Peyer's patch (tissue), 4 donors: ENCODE measurements at places on chromosomes 1 and 21. TPM values are rescaled to one million over a fixed set of nuclear protein-coding genes. Genes with fewer than 3 reads are reported as not detected.
A peak's percentile ranks its signal among the peaks of the same experiment; 100 is the strongest.

The OR2L13 gene
- total RNA-seq, result not detected

The MAP3K6 gene
- total RNA-seq, result 6.3 TPM

The CORT gene
- 1.6 TPM for total RNA-seq

The SPATA21 gene
- not detected for total RNA-seq

The RAB7B gene
- total RNA-seq, result 0.40 TPM

The S100A3 gene
- not detected for total RNA-seq

The PLCH2 gene
- total RNA-seq, result 11.4 TPM

The CD58 gene
- 63.0 TPM for total RNA-seq

The DMRTB1 gene
- total RNA-seq, result not detected

The ZNF695 gene
- 0.53 TPM for total RNA-seq

The SHISAL2A gene
- not detected for total RNA-seq

- no peaks in the 10 kb centered on the region for H3K27me3 ChIP-seq
- no peaks in the 10 kb centered on the region for H3K36me3 ChIP-seq
- no peak overlapping the region for H3K4me3 ChIP-seq
Observed at GRCh38 chr1:182163821-182164223, 102.3 kb upstream of the ZNF648 start.

DNA sequence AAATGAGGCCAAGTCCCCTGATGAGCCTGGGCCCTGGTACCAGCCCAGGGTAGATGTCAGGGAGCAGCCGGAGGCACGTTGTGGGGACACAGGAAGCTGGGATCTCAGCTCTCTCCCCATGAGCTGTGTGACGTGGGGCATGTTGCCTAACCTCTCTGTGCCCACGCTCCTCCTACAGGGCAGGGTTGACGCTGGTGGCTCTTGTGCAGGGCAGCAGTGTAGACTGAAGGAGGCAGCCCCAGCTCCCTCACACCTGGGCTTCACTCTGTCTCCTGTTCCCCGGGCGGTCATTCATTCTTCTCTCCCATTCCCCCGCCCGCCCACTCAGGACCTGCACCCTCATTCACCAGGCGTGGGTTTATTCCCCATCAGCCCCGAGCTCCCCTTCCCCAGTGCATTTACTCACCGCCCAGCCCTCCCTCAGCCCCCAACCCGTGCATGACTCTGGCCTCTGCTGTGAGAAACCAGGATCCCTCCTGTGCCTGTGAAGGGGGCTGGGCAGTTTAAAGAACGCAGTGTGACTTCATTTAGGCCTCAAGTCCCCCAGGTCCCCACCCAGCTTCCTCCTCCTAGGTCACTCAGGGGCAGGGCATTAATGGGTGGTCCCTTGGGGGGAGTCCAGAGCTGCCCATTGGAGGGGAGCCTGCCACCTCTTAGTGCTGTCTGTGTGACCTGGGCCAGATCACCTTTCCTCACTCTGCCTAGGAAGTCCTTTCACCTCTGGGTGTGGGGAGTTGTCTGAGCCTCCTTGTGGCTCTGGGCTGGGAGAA lies 285.7 kb downstream of the PTPRU start:
- H3K27ac ChIP-seq, result no peak overlapping the region
- no peaks in the 10 kb centered on the region for H3K4me1 ChIP-seq
- peak; percentile 24 for DNase-seq

- no peak for DNase-seq
- peaks cover 32% of the 10 kb centered on the region for H3K4me1 ChIP-seq
- H3K27ac ChIP-seq, result peak overlapping the region; percentile 20
- no peaks in the 10 kb centered on the region for H3K27me3 ChIP-seq
Observed at GRCh38 chr1:156146769-156147405, 6.5 kb upstream of the SEMA4A start.

DNA sequence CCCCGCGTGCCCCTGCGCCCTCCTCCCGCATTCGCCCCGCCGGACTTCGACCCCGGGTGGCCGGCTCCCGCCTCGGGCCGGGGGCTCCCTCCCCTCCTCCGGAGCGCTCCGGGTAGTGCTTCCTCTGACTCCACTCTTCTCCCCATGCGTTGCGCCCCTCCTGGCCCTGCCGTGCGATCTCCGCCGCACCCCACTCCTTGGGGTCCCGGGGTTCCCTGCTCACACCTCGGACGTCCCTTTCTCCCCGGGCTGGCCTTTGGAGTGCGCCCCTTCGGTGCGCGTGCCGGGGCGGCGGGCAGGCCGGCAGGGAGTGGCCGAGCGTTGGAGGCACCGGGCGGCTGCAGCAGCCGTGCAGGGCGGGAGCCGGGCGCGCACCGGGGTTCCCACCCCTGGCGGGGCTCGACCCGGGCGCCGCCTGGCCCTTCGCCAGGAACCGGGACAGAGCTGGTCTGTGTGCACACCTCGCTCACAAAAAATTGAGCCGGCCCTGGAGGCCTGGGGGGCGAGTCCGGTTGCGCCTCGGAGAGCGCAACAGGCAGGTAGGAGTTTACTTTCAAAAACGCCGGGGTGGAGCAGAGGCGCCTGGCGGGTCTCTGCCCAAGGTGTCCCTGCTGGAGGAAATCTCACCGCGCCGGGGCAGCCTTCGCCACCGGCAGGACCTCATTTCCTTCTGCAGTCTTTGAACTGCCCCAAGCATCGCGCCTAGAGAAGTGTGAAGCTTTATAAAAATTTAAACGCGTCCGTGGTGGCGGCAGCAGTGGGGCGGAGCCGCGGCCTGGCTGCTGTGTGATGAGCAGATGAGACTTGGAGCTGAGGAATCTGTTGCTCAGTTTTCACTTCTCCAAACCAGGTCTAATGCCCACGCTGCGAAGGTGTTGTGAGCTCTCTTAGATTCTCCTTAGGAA lies 650 bp downstream of the VANGL1 start:
- no peaks in the 10 kb centered on the region for H3K4me1 ChIP-seq
- H3K36me3 ChIP-seq, result no peaks in the 10 kb centered on the region
- DNase-seq, result peak; percentile 80
- no peaks in the 10 kb centered on the region for H3K27me3 ChIP-seq
- H3K27ac ChIP-seq, result peak overlapping the region; percentile 87

- no peak for DNase-seq
- no peak overlapping the region for H3K4me3 ChIP-seq
- H3K36me3 ChIP-seq, result no peaks in the 10 kb centered on the region
Observed at GRCh38 chr1:47859092-47859743, 138.0 kb downstream of the TRABD2B start.

GRCh38 chr1:224594360-224594759 lies 21.8 kb upstream of the CNIH3 start:
- DNase-seq, result no peak
- H3K27ac ChIP-seq, result no peak overlapping the region
- H3K4me3 ChIP-seq, result no peak overlapping the region
- H3K4me1 ChIP-seq, result no peaks in the 10 kb centered on the region
- no peaks in the 10 kb centered on the region for H3K27me3 ChIP-seq
- H3K36me3 ChIP-seq, result no peaks in the 10 kb centered on the region

GRCh38 chr1:229792012-229792975 lies 166.2 kb downstream of the URB2 start:
- H3K4me1 ChIP-seq, result no peaks in the 10 kb centered on the region
- H3K36me3 ChIP-seq, result no peaks in the 10 kb centered on the region
- DNase-seq, result no peak
- H3K4me3 ChIP-seq, result no peak overlapping the region
- no peaks in the 10 kb centered on the region for H3K27me3 ChIP-seq

DNA sequence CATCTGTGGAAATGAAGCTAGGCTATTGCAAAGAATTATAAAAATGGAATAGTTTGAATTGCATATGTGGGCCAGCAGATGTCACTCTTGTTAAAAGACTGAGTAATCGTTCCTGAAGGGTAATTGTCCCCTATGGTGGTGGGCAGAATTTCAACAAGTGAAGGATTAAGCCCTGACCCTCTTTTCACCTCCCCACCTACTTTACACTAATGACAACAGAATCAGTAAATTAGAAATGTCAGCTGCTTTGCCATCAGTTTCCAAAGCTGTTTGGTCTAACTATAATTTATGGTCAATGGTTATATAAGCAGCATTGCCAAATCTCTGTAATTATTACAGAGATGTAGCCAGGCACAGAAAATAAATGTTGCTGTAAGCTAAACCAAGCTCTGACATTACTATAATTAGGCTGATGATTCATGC lies 898.6 kb downstream of the AMY1C start:
- no peaks in the 10 kb centered on the region for H3K4me1 ChIP-seq
- H3K4me3 ChIP-seq, result no peak overlapping the region
- H3K27ac ChIP-seq, result no peak overlapping the region

DNA sequence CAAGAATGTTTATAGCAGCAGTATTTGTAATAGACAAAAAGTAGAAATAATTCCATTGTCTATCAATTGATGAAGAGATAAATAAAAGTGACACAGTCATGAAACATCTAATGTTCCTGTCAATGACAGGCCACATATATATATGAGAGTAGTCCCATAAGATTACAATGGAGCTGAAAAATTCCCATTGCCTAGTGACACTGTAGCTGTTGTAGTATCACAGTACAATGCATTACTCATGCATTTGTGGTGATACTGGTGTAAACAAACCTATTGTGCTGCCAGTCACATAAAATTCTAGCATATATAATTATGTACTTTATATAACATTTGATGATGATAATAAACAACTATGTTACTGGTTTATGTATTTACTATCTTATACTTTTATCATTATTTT lies 141.9 kb upstream of the LYPLAL1 start:
- H3K36me3 ChIP-seq, result no peaks in the 10 kb centered on the region
- H3K27ac ChIP-seq, result no peak overlapping the region
- no peaks in the 10 kb centered on the region for H3K27me3 ChIP-seq
- H3K4me1 ChIP-seq, result no peaks in the 10 kb centered on the region
- no peak overlapping the region for H3K4me3 ChIP-seq

DNA sequence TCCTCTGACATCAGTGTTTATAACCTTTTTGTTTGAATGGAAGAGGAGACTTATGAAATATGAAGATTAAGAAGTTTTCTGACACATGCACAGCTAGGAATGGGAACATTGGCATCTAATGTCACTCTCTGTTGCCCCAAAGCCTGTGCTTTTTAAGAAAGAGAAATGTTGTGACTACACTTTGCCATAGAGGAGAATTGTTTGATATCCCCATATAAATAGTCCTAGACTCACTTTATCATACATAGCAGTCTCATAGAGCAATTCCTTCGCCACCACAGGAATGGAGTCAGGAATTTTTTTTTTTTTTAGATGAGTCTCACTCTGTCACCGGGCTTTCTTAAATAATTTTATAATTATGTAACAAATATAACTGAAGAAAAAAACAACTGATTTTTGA lies 1.5 kb downstream of the KRTAP21-3 start:
- no peak overlapping the region for H3K27ac ChIP-seq
- DNase-seq, result no peak
- no peaks in the 10 kb centered on the region for H3K36me3 ChIP-seq
- H3K4me3 ChIP-seq, result no peak overlapping the region

DNA sequence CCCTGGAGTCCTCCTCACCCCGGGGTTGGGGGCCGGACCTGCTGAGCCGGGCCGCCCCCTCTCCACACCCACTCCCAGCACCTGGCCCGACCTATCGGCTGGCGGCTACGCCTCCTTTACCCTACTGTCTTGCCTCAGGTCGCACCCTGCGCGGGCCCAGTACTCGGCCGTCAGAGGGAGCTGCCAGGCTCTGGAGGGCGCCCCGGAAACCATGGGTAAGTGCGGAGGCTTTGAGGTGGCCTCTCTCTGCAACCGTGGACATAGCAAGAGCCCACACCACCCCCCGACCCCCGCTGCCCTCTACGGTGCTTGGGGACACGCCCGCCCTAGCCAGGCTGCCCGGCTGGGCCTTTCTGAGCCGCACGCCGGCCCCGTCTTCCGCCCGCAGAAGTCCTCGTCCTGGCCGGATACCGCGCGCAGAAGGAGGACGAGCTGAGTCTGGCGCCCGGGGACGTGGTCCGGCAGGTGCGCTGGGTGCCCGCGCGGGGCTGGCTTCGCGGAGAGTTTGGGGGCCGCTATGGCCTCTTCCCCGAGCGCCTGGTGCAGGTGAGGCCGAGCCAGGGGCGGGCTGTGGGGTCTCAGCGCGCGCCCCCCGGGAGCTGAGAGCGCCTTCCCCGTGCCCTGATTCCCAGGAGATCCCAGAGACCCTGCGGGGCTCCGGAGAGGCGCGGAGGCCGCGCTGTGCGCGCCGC lies at the start of gene SH3D21:
TSS of gene SH3D21 (plus strand) at position 159 of the 692 bp plus-strand sequence. CDS start at position 212, 53 bp downstream.
- DNase-seq, result peak; percentile 87
- no peaks in the 10 kb centered on the region for H3K27me3 ChIP-seq
- H3K36me3 ChIP-seq, result no peaks in the 10 kb centered on the region
- peak within 1 kb of the TSS; percentile 85 for H3K27ac ChIP-seq

DNA sequence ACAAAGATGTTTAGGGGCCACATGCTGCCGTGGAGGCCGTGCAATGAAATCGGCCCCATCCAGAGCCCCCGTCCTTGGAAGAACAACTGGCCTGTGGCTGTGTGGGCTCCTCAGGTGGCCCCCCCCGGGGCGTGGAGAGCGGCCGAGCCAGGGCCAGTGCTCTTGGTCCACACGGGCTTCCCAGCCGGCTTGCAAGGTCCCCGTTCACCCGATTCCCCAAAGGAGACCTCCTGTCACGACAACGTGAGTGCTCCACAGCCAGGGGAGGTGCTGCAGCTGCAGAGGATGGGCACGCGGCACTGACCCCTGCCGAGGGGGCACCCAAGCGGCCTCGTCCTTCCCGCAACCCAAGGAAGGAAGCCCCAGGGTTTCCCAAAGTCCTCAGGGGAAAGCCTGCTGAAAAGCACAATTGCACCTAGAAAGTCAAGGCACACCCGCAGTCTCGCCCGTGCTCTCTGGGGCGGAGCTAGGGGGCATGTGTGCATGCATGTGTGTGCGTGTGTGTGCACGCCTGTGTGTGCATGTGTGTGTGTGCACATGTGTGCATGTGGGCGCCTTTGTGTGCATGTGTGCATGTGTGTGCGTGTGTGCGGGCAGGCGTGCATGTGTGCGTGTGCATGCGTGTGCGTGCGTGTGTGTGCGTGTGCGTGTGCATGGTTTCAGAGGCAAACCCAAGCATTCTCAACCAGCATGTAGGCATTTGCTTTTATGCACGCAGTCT lies 48.2 kb downstream of the SLX9 start:
- H3K4me1 ChIP-seq, result no peaks in the 10 kb centered on the region
- no peak overlapping the region for H3K27ac ChIP-seq
- no peaks in the 10 kb centered on the region for H3K27me3 ChIP-seq
- no peak overlapping the region for H3K4me3 ChIP-seq
- no peak for DNase-seq

DNA sequence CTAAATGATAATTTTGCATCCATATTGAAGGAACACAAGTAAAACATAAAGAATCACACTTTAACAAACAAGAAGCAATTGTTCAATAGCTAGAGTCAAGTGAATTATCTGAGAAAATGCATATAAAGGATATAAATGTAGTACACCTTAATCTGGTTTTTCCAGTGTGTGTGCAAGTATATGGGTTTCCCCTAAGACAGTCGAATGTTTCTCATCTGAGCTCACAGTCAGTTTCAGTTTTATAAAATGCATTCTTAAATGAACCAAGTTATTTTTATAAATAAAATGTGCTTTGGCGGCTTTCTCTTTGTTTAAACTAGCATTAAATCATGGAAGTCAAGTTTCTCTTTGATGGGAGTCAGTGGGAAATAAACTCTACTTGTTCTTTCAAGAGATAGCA lies 125.9 kb downstream of the PTPRC start:
- H3K27ac ChIP-seq, result no peak overlapping the region
- DNase-seq, result no peak
- H3K27me3 ChIP-seq, result no peaks in the 10 kb centered on the region
- H3K36me3 ChIP-seq, result no peaks in the 10 kb centered on the region
- no peak overlapping the region for H3K4me3 ChIP-seq

- H3K4me1 ChIP-seq, result peaks cover 7% of the 10 kb centered on the region
- H3K27me3 ChIP-seq, result no peaks in the 10 kb centered on the region
- DNase-seq, result peak; percentile 86
Observed at GRCh38 chr1:18913065-18913835, 10.9 kb upstream of the ALDH4A1 start.

GRCh38 chr1:205706601-205707502 lies 26.5 kb upstream of the SLC45A3 start:
- H3K36me3 ChIP-seq, result no peaks in the 10 kb centered on the region
- H3K4me1 ChIP-seq, result no peaks in the 10 kb centered on the region
- H3K27ac ChIP-seq, result no peak overlapping the region
- H3K4me3 ChIP-seq, result no peak overlapping the region
- no peak for DNase-seq
